Inflammatory macrophage treated with lipopolysaccharide for 4 hours (primary cell): ENCODE measurements at places on chromosomes 1 and 21.

DNA sequence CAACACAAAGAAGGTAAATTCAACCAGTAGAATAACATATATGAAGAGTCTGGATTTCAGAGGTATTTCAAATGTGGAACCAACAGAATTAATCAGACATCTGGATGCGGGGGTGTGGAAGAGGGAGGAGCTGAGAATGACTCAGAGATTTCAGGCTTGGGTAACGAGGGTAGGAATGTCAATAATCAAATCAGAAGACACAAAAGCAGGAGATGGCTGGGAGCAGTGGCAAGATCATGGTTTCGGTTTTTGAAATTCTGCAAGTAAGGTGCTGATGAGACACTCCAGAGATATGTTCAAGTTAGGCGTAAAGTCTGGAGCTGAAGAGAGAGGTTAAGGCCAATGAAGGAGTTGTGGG lies 64.0 kb downstream of the PLPPR5 start:
- no peak for DNase-seq

DNA sequence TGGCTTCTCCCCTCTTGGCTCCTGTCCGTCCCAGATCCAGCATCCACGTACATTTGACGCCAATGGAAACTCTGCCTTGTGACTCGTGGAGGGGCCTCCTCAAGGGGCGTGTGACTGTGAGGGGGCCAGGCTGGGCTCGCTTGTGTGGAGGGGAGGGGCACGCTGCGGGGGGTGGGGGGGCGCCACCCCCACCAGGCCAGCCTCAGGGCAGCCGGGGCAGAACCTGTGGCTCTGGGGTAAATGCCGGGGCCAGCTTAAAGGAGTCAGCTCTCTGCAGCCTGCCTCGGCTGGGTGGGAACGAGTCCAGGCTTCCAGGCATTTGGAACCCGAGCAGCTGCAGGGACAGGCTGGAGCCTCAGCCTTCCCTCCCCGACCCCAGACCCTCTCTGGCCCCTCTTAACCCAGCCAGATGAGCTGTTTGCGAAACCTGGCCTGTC lies 94.1 kb downstream of the SIK1 start:
- no peak for DNase-seq

- DNase-seq = no peak
These were observed 19.6 kb upstream of the TMEM54 start for GRCh38 chr1:32920833-32921232.

DNA sequence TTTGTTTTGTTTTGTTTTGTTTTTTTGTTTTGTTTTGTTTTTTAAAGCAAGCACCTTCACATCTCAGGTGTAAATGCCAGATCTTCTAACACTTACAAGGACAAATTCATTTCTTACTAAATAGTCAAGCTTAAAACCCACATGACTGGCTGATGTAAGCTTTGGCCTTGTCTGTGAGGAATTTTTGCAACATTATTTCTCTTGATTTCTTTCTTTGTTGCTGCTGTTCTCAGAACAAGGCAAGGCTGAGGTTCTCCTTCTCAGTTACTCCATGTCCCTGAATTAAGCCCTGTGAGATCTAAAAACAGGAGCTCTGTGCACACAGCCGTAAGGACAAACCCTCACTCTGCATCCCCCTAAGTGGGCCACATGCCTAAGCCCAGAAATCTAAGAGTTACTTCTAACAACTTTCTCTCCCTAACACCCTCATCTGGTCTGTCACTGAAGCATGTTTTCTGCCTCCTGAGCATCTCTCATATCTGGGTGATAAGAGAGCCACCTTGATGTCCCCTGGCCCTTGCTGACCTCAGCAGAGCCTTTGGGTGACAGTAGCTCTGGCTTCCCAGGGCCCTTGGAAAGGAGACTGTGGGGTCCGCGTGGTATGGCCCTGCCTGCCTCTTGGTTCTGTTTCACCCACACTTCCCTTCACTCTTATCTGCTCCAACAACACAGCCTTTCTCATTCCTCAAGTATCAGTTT lies 81.2 kb upstream of the HOOK1 start:
- DNase-seq = peak; percentile 37

DNA sequence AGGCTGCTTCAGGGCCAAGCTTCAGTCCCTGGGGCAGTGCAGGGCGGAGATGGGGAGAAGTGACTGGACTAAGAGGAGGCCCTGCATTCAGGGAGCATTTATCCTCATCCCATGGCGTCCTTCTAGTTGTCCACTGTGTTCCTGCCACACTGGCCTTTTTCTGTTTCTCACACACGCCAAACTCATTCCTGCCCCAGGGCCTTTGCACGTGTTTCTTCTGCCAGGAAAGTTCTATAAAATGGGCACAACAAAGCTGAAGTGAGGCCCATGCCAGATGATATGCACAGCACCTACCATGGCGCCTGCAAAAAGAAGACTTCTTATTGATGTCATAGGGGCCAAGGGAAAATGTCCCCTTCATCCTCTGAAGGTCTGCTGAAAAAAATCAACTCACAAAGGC lies 24.3 kb downstream of the MROH7 start:
- no peak for DNase-seq

GRCh38 chr1:115258302-115258866 lies 79.7 kb downstream of the NGF start:
- DNase-seq = no peak

- DNase-seq = peak; percentile 50
These were observed 20.1 kb upstream of the COL16A1 start for GRCh38 chr1:31723828-31724359.

GRCh38 chr21:42599962-42600361 lies 53.5 kb upstream of the PDE9A start:
- no peak for DNase-seq

DNA sequence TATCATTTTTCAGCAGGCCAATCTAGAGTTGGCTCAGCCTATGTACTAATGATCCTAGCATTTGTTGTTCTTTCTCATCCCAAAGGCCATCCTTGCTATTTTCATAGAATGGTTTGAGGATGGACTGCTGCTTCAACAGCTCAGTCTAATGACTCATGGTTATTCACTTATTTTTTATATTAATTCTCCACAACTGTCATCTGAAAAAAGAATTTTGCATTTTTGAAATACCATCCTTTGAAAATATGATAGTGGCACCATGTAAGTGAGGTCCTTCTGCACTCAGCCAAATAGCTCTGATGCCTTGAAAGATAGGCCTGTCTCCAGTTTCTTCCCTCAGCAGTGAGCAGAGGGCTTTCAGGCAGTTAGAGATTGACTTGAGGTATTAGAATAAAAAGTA lies 377.5 kb downstream of the LMO4 start:
- DNase-seq = no peak

DNA sequence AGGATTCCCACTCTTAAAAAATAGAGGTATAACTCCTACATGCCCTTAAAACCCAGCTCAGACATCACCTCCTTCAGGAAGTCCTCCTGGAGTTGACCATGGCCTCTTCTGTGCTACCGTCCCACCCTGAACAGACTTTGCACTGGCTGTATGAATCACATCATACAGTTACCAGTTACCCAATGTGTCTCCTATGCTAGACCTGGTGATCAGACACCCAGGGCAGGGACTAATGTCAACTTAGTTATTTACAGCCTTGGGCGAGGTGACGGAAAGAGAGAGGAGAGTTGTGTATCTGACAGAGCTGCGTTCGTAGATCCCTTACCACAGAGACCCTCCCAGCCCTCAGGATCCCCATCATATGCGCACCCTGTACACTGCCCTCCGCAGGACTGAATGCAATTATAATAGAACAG lies 72.7 kb downstream of the SLC66A1 start:
- DNase-seq = no peak

- DNase-seq = no peak
These were observed 71.1 kb downstream of the SETD4 start for GRCh38 chr21:35989138-35989735.

DNA sequence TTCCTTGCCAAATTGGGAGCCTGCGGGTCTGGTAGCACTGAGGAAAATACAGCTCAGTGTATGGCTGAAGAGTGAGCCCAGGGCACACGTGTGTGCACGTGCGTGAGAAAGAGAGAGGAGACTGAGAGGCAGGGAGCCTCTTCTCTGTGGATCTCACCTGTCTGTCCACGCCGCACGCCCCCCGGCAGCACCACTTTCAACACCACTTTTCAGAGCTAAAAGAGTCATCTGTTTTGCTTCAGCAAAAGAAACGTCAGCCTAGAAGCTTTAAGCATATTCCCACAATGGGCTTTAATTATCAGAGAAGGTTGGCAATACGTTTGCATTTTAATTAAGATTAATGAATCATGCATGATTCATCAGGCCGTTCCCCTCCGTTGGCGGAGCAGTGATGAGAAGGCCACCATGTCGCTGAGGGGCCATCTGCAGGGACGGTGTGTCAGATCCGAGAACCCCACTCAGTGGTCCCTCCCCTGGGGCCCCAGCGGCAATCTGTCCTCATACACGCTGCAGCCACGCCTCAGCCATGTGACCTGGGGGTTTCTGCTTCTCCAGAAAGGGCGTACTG lies 56.8 kb downstream of the SIK1 start:
- no peak for DNase-seq

GRCh38 chr21:40164905-40165772 lies 297.9 kb downstream of the PCP4 start:
- DNase-seq = no peak

- no peak for DNase-seq
These were observed 62.9 kb downstream of the TEX35 start for GRCh38 chr1:178575611-178576361.

- DNase-seq = no peak
These were observed 62.2 kb upstream of the GRIK3 start for GRCh38 chr1:37096523-37096922.

GRCh38 chr1:211634461-211634860 lies 41.0 kb downstream of the NEK2 start:
- no peak for DNase-seq

DNA sequence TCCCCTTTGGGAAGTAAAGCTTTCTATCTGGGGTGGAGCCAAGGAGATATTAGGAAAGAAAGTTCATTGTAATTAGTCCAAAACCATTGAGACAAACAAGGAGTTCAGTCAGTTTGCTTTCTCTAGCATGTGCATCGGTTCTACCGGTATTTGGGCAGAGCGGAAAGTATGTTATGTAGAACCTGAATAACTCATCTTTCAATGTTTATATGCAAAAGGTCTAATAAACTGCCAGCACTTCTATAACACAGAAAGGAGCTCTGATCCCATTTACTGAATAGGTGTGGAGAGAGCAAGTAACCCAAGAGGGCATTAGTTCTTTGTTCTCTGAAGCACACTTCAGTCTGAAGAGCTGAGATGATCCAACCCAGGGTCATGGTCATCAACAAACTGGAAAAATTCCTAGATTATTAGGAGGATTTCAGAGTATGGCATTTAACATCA lies 3.5 kb downstream of the TGFB2 start:
- DNase-seq = no peak

DNA sequence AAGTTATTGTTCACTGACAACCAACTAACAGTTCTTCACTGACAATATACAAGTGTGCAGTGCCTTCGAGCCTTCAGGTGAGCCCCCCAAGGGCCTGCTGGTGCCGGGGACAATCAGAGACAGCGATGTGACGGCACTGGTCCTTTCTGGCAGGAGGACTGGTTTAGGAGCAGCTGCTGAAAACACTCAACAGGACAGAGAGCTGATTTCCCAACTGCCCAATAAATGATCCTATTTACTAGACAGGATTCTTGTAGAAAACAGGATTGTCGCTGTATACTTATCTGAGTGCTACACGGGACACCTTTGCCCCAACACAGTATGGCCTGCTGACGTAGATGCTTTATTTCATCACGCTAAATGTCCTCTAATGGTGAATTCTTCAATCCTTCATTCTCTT lies 65.4 kb downstream of the TP53BP2 start:
- DNase-seq = no peak

DNA sequence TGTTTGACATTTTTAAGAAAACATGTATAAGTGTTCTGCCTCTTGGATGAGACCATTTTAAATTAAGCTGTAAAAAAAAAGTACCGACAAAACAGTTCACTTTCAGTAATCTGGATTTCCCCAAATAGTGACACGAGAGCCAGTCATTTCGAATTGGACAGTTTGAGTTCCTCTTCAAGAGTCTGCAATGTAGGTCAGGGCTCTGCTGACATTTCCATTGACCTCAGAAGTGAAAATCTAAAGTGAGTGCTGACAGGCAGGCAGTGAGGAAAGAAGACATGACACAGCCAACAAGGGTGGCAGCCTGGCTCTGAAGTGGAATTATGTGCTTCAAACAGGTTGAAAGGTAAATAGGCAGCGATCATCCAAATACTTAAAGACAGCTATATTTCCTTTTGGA lies at the start of gene IL23R:
TSS of gene IL23R (plus strand) at position 259 of the 400 bp plus-strand sequence. CDS start 1,667 bp downstream, outside the sequence.
- peak; percentile 51 for DNase-seq

- DNase-seq = no peak
These were observed 387.3 kb downstream of the LMX1A start for GRCh38 chr1:164969253-164969652.

DNA sequence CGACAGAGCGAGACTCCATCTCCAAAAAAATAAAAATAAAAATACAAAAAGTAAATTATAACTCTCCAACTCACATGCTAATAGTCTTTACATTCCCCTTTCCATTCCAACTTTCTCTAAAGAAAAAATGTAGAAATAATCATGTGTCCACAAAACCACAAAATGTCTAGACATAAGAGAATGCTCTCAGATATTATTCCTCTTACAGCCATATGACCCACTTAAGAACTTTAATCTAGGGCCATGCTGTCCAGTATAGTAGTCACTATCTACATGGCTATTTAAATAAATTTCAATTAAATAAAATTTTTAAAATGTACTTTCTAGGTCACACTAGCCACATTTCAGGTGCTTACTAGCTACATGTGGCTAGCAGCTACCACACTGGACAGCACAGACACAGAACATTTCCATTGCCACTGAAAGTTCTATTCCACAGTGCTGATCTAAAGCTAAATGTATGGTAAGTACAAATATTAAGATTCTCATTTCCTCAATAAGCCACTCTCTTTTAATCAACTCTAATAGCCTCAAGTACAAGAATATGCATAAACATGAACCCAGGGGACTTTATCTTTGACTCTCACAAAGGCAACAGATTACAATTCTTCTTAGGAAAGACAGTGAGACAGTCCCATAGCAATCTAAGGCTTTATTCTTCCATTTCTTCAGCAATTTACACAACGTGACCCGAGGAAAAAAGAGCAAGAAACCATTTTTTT lies 138.6 kb downstream of the RERE start:
- DNase-seq = no peak

DNA sequence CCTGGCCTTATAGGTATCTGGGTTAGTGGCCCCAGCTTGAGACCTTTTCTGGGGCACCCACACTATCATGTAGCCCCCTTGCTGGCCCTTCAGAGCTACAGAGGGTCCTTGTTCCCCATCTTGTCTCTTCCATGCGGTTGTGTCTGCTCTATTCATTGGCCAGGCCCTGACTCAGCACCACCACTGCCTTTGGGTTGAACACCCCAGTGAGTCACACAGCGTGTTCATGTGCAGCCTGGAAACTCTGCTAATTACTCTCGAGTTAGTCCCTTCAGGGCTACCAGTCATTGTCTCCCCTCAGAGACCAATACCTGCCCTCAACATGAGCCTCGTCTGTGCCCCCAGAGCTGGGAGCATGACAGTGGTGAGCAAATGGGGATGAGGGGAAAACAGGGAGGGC lies 28.2 kb upstream of the IKBKE start:
- no peak for DNase-seq

GRCh38 chr21:34625030-34625593 lies 10.2 kb upstream of the RCAN1 start:
- DNase-seq = no peak

- DNase-seq = no peak
These were observed 22.9 kb downstream of the ASAP3 start for GRCh38 chr1:23461050-23461449.
